Thoracic aorta (tissue), 2 donors: ENCODE measurements at places on chromosomes 2 and 18. TPM values are rescaled to one million over a fixed set of nuclear protein-coding genes. Genes with fewer than 3 reads are reported as not detected.
A peak's percentile ranks its signal among the peaks of the same experiment; 100 is the strongest.

DNA sequence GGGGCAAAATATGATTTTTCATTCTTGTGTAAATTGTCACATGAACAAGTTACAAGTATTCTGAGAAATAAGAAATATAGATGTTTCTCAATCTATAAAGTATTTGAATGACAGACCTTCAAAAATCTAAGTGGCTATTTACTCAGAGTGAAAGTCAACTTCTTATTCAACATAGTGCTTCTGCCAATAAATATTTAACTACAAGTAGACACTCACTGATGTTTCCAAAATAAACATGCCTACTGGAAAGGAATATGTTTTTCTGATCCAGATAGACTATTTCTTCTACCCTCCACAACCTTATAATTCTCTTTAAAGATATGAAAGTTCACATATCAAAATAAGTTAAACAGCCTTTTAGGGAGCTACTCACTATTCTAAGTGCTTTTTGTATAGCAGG lies 296.3 kb downstream of the DSC3 start:
- H3K27ac ChIP-seq: no peak overlapping the region
- DNase-seq: no peak
- H3K27me3 ChIP-seq: no peaks in the 10 kb centered on the region
- H3K4me1 ChIP-seq: no peaks in the 10 kb centered on the region

- H3K4me3 ChIP-seq: no peak overlapping the region
- H3K4me1 ChIP-seq: no peaks in the 10 kb centered on the region
- H3K27me3 ChIP-seq: no peaks in the 10 kb centered on the region
Measured at GRCh38 chr2:76930056-76930744, 592.0 kb downstream of the LRRTM4 start.

- no peak for DNase-seq
- no peaks in the 10 kb centered on the region for H3K36me3 ChIP-seq
- H3K27me3 ChIP-seq: no peaks in the 10 kb centered on the region
- H3K4me1 ChIP-seq: peaks cover 32% of the 10 kb centered on the region
- no peak overlapping the region for H3K4me3 ChIP-seq
Measured at GRCh38 chr2:36466135-36466534, 110.6 kb downstream of the CRIM1 start.

GRCh38 chr2:177020524-177021119 lies 192.0 kb upstream of the HNRNPA3 start:
- H3K27me3 ChIP-seq: no peaks in the 10 kb centered on the region
- no peak overlapping the region for H3K27ac ChIP-seq
- no peak overlapping the region for H3K4me3 ChIP-seq
- no peaks in the 10 kb centered on the region for H3K4me1 ChIP-seq

DNA sequence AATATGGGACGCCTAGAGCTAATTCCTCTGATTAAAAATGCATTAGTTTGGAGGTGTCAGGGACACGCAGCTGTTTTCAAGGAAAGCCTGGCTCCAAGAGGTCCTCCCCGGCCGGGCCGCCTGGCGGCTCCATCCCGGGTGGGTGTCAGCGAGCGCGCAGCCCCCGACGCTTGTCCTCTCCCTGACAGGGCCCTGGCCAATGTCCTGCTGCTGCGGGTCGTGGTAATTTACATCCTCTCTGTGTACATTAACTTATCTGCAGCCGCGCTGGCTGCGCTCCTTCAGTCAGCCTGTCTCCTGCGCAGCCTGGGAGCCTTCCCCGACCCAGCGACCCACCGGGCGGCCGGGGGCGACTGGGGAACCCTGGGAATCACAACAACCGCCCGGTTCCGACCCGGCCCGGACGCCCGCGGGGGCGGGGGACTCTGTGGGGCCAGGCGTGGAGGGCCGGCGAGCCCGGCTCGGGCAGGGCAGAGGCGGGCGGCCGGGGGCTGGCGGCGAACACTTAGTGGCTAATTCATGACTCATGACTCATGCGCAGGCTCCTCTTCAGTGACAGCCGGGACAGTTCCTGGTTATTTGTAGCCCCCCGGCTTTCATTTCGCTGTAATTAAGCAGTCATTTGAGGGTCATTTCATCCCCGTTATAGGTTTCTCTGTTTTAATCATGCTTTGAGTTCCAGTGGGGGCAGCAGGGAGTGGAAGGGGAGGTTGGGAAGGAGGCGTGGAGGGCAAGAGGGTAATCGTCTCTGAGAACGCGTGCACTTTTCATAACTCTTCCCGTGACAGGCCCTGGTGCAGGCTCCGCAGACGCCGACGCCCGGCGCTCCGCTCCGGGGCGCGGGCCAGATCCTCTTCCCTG lies 141.9 kb upstream of the CTAGE1 start:
- peak overlapping the region; percentile 83 for H3K4me3 ChIP-seq
- H3K4me1 ChIP-seq: peaks cover 55% of the 10 kb centered on the region
- H3K27ac ChIP-seq: peak overlapping the region; percentile 99
- no peak for DNase-seq
- H3K36me3 ChIP-seq: no peaks in the 10 kb centered on the region

DNA sequence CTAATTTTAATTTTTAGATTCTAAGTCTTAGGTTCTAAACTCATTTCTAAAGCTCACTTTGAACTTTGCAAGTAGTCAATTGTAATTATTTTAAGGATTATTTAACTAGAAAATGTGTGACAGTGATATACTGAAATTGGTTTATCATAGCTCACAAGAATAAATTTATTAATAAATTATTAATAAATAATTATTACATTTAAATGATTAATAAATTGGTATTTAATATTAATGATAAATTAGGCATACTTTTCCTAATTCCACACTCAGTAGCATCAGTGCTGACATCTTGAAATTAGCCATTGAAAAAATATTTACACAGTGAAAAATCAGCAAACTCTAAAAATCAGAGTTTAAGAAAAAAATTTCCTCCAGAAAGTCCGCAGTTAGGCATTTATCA lies 433.7 kb downstream of the FIGN start:
- H3K4me3 ChIP-seq: no peak overlapping the region
- no peaks in the 10 kb centered on the region for H3K4me1 ChIP-seq
- H3K36me3 ChIP-seq: no peaks in the 10 kb centered on the region

Gene GREB1L
- total RNA-seq: 20.0 TPM

- peak overlapping the region; percentile 87 for H3K27ac ChIP-seq
- H3K4me3 ChIP-seq: no peak overlapping the region
- DNase-seq: no peak
- H3K27me3 ChIP-seq: no peaks in the 10 kb centered on the region
- H3K4me1 ChIP-seq: peaks cover 51% of the 10 kb centered on the region
Measured at GRCh38 chr18:57747809-57748680, 55.1 kb downstream of the ATP8B1 start.

Gene MLPH
- total RNA-seq: 7.4 TPM

Gene ACVR2A
- total RNA-seq: 8.1 TPM

- peak overlapping the region; percentile 9 for H3K4me3 ChIP-seq
- no peaks in the 10 kb centered on the region for H3K27me3 ChIP-seq
- peak; percentile 57 for DNase-seq
- no peaks in the 10 kb centered on the region for H3K36me3 ChIP-seq
- H3K4me1 ChIP-seq: peaks cover 5% of the 10 kb centered on the region
Measured at GRCh38 chr2:43178602-43179542, 47.5 kb downstream of the ZFP36L2 start.

DNA sequence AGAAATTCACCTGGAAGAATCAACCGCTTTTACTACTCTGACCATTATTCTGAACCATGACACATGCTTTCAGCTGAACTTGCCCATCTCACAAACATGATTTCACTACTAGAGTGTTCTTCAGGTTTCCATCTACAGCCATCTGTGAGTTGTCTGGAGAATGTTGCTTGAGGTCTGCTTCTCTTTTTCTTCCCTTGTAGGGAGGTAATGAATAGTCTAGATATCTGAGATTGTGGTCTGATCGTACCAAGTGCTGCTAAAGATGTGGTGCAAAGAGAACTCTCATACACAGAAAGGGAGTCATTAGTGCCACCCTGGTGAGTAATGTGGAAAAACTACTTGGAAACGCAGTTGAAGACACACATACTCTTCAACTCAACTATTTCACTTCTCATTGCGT lies 10.2 kb downstream of the SOWAHC start:
- no peak overlapping the region for H3K27ac ChIP-seq
- H3K4me3 ChIP-seq: no peak overlapping the region
- H3K27me3 ChIP-seq: no peaks in the 10 kb centered on the region
- no peaks in the 10 kb centered on the region for H3K36me3 ChIP-seq
- no peaks in the 10 kb centered on the region for H3K4me1 ChIP-seq

- peak overlapping the region; percentile 55 for H3K4me3 ChIP-seq
- H3K4me1 ChIP-seq: peaks cover 32% of the 10 kb centered on the region
Measured at GRCh38 chr2:69789175-69789721, 40.2 kb upstream of the GMCL1 start.

DNA sequence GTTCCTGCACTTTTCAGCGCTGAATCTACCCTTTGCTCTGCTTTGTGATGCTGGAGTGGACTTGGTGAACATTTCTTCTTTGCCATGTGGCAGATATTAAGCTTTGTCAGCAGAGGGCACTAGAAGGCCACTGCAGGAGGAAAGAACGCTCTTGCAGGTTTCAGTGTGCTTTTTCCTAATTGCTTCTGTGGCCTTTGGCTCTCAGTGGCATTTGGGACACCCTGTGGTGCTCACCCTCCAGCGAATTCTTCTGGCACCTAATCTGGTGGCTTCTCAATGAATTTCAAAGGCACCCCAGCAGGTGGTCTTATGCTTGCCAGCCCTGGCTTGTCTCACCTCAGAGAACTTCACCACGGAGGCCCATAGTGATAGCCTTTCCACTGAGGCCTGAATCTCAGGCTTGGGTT lies 146.7 kb downstream of the MYO3B start:
- no peaks in the 10 kb centered on the region for H3K4me1 ChIP-seq
- no peaks in the 10 kb centered on the region for H3K27me3 ChIP-seq
- no peak overlapping the region for H3K27ac ChIP-seq
- no peak overlapping the region for H3K4me3 ChIP-seq
- no peaks in the 10 kb centered on the region for H3K36me3 ChIP-seq
- no peak for DNase-seq

DNA sequence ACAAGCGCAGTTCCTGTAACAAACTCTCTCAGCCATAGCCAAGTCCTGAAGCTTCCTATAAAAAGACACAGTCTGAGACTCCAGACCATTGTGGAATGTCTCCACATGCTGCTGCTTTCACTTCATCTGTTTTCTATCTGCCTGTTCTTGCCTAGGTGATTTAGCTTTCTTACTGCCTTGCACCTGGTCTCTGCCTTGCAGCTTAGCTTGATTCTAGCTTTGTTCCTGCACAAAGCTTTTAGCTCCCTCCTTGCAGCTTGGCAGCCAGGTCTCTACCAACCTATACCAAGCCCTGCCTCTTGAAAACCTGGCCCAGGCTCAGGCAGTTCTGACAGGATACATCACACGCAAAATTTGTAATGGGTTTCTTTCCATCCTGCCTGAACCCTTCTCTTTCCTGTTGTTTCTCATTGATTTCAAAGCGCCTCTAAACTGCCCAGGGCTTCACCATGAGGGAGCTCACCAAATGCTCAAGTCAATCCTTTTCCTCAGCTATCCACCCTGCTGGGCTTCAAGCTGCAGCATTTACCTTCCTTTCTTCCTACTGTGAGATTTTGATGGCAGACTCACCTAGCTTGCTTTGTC lies 941.3 kb upstream of the NXPH2 start:
- no peaks in the 10 kb centered on the region for H3K36me3 ChIP-seq
- H3K27ac ChIP-seq: no peak overlapping the region
- no peak overlapping the region for H3K4me3 ChIP-seq
- DNase-seq: no peak

- no peak overlapping the region for H3K27ac ChIP-seq
- no peaks in the 10 kb centered on the region for H3K4me1 ChIP-seq
- H3K27me3 ChIP-seq: no peaks in the 10 kb centered on the region
- no peaks in the 10 kb centered on the region for H3K36me3 ChIP-seq
- no peak for DNase-seq
Measured at GRCh38 chr2:221323513-221323912, 248.6 kb downstream of the EPHA4 start.

GRCh38 chr2:177398290-177398683 lies 5.7 kb downstream of the AGPS start:
- no peak overlapping the region for H3K27ac ChIP-seq
- H3K27me3 ChIP-seq: no peaks in the 10 kb centered on the region
- H3K4me3 ChIP-seq: no peak overlapping the region

- H3K27me3 ChIP-seq: no peaks in the 10 kb centered on the region
- H3K27ac ChIP-seq: no peak overlapping the region
- H3K4me1 ChIP-seq: peaks cover 16% of the 10 kb centered on the region
- no peak overlapping the region for H3K4me3 ChIP-seq
- no peaks in the 10 kb centered on the region for H3K36me3 ChIP-seq
Measured at GRCh38 chr2:168165985-168166901, 81.2 kb downstream of the STK39 start.

DNA sequence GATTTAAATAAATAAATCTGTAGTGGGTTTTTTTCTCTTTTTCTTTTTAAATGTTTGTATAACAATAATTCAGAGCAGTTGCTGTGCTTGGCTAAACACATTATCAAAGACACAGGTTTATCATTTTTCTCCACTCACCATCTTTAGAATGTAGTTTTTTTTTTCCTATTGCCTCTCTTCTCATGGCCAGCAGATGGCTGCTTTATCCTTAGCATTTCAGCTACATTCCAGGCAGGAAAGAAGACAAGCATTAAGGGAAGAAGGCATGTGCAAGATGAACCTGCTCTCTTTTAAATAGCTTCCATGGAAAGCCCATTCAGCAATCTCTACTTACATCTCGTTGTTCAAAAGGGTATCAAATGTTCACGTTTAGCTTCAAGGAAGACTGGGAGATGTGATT lies 42.6 kb downstream of the ARHGAP15 start:
- no peak overlapping the region for H3K4me3 ChIP-seq
- no peak for DNase-seq
- H3K4me1 ChIP-seq: no peaks in the 10 kb centered on the region
- no peak overlapping the region for H3K27ac ChIP-seq
